ENCODE measurements at places on chromosomes 13 and 19.
A peak's percentile ranks its signal among the peaks of the same experiment; 100 is the strongest.

DNA sequence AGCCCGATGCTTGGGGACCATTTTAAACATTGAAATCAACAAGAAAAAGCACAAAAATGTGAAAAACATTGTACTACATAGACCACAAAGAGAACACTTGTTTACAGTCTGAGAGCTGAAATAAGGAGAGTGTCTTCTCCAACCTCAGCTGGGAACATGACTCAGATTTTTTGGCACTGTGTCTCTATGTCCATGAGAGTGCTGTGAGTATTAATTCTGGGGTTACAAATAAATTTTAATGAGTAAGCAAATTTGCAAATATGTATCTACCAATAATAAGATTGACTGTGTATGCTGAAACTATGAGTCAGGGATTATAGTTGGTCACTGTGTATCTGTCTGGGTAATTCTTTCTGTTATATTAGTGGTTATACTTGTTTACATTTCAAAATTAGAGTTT is 174.0 kb downstream of the DCT start:
- DNase-seq, result peak; percentile 84

GRCh38 chr19:8151767-8152035 is 2.3 kb upstream of the FBN3 start:
- DNase-seq, result no peak

GRCh38 chr13:46178143-46178542 is 3.8 kb downstream of the LCP1 start:
- no peak for DNase-seq

DNA sequence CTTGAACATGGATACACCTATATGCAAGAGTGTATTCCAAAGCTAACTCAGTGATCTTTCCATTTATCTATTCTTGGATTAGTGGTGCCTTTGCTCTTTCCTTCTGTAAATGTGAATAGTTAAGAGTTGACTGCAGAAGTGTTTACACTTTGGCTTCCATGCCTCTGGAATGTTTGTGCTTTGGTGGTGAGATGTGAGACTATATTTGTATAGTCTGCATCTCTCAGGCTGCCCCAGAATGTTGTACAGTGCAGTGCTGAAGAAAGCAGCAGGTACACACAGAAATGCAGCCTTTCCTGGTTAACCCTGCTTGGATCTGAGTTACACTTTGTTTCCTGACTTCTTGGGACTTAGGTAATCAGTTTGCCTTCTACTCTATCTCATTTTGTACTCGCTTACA is 90.2 kb downstream of the DNAJC15 start:
- no peak for DNase-seq

- DNase-seq, result no peak
These were observed 520.1 kb upstream of the PCDH20 start for GRCh38 chr13:61935710-61936109.

DNA sequence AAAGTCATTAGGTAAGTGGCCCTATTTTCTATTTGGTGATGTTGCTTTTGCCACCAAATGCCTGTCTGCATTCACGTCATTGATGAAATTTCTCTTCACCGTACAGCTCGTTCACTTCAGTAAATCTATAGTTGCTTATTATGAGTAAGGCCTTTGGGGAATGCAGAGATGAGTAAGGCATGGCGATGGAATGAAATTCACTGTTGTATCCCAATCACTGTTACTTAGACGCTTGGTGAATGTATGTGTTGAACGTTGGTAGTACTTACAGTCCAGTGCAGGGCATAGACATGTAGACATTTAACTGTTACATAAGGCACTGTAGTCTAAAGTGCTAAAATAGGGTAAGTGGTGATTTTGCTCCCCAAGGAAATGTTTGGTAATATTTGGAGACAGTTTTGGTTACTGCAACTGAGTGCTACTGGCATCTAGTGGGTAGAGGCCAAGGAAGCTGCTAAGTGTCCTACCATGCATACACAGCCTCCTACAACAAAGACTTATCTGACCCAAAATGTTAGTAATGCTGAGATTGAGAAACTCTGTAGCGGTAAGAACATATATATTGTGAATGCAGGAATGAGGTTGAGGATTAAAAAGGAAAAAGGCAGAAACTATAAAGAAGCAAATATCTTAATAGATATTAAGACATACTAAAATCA is 5.8 kb downstream of the AKAP11 start:
- peak; percentile 48 for DNase-seq

DNA sequence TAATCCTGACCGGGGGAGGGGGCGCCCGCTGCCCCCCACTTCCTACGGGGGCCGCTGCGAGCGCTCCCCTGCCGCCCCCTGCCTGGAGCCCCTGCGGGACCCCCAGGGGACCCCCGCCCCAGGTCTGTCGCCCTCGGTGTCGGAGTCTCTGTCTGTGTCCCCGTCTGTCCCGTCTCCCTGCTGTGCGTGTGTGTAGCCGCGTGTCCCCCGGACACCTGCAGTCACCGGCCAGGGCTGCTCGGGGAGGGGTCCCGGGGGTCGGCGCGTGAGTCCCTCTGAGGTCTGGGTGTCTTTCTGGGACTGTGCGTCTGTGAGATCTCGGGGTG is 7.7 kb upstream of the NFIC start:
- DNase-seq, result no peak

GRCh38 chr19:52778811-52779210 is 7.8 kb downstream of the ZNF600 start:
- no peak for DNase-seq

GRCh38 chr13:93927431-93927830 is 552.1 kb downstream of the DCT start:
- peak; percentile 42 for DNase-seq

GRCh38 chr13:101258071-101258470 is 158.2 kb downstream of the NALCN start:
- peak; percentile 89 for DNase-seq

- DNase-seq, result no peak
These were observed 33.3 kb downstream of the NAA16 start for GRCh38 chr13:41344358-41344757.

- DNase-seq, result peak; percentile 88
These were observed 33.4 kb downstream of the ZNF45 start for GRCh38 chr19:43901395-43902390.

- DNase-seq, result no peak
These were observed 20.9 kb upstream of the ATP11A start for GRCh38 chr13:112668924-112669323.

GRCh38 chr13:90591927-90592268 is 755.6 kb upstream of the MIR17HG start:
- DNase-seq, result no peak

DNA sequence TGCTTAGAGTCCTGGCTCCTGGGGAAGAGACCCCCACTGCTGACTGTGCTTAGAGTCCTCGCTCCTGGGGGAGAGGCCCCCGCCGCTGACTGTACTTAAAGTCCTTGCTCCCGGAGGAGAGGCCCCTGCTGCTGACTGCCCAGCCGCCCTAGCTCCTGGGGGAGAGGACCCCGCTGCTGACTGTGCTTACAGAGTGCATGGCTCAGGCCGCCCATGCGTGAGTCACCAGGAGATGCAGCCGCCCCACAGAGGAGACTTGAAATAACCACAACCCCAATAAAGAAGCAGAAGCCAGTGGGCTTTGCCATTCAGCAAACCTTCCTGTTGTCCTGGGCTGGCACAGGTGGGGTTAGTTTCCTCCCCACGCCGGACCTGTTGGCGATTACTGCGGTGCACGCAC is 79.2 kb upstream of the C13orf46 start:
- peak; percentile 71 for DNase-seq

DNA sequence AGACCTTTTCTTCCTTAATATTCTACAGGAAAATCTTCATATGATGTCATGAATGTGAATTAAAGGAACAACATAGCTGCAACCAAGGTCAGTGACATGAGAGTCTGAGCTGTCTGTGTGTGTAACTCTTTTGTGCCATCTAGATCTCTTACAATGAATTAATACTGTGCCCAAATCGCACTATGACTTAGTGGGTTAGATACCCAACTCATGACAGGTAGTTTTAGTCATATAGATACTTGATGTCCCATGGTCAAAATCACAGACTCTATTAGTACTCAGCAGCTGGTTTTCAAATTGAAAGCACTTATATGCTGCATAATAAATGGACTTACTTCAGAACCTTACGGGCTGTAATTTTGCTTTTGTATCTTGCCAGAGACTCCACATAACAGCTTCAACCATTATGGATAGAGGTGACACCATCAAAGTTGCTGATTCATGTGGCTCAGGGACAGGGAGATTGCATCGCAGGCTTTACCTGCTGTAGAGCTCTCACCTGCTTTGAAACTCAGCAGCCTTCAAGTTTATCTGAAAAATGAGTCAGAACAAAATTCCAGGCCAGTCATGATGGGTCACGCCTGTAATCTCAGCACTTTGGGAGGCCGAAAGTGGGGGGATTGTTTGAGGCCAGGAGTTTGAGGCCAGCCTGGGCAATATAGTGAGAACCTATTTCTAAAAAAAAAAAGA is 12.3 kb upstream of the ZNF283 start:
- no peak for DNase-seq

DNA sequence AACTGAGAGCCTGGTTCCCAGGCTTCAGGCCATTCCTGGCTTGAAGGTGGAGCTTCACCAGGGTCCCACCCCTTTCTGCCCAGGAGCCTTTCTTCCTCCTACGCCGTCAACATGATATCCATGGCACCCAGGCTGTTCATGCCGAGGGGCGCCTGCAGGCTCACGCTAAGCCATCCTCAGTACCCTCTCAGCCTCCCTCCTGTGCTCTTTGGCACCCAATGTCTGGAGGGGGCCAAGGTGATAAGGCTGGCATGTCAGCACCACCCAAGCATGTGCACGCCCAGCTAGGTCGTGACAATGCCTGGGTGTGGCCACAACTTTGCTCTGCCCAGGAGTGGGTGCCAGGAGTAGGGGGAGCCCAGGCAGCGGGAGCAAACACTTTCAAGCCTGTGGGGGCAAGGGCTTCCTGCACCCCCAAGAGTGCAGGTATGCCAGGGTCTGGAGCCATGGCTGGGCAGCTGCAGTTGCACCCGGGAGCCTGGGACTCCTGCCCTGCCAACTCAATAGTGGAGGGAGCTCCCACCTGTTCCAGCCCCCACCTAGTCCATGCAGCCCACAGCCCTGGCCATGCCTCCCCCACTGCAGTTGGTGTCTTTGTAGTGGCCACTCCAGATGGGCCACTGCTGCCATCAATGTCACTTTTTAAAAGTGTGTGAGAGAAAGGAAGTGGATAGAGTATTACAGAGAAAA is 219.9 kb downstream of the MAB21L1 start:
- no peak for DNase-seq

- no peak for DNase-seq
These were observed 425.1 kb downstream of the TSHZ3 start for GRCh38 chr19:30924069-30924636.

DNA sequence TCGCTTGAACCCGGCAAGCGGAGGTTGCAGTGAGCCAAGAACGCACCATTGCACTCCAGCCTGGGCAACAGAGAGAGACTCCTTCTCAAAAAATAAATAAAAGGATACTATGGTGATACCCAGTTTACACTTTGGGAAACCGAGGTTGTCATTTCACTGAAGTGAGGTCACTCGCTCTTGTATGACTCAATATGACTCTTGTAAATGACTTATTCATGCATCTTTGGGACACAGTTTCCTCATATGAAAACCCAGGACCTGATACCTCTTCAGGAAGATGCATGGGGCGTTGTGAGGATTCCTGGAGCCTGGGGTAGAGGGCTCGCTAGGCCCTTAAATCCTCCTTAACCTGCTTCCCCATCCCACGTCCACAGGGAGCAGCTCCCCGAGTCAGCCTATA is 4.5 kb downstream of the PSMD8 start:
- no peak for DNase-seq

- DNase-seq, result peak; percentile 30
These were observed 25.8 kb upstream of the MAP3K10 start for GRCh38 chr19:40165362-40165937.

- no peak for DNase-seq
These were observed 2.0 kb downstream of the CACNG6 start for GRCh38 chr19:53993448-53993847.

DNA sequence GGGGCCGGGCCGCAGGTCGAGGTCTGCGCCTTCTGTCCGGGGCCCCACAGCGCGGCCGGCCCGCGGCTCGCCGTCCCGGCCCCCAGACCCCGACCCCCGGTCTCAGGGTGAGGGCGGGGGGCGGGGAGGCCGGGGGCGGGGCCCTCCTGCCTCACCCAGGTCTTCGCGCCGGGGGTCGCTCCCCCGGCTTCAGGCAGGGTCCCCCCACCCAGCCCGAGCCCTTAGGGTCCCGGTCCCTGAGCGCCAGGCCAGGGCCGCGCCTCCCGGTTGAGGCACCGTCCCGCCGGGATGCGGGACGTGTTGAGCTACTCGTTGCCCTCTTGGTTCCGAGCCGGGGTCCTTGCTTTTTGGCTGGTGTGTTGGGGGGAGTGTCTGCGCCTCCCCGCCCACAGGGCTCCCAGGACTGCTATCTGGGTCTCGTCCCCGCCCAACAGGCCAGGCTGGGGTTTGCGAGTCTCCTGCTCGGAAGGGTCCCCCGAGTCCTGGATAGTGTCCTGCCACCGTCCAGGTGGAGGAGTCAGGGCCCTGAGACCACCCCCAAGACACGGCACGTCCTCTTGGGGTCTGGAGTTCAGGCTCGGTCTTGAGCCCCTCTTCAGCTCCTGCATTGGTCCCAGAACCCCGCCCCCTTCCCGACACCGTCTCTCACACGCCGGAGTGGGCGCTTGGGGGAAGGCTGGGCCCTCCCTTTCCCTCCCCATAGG is 452 bp downstream of the PIAS4 start:
- DNase-seq, result no peak

DNA sequence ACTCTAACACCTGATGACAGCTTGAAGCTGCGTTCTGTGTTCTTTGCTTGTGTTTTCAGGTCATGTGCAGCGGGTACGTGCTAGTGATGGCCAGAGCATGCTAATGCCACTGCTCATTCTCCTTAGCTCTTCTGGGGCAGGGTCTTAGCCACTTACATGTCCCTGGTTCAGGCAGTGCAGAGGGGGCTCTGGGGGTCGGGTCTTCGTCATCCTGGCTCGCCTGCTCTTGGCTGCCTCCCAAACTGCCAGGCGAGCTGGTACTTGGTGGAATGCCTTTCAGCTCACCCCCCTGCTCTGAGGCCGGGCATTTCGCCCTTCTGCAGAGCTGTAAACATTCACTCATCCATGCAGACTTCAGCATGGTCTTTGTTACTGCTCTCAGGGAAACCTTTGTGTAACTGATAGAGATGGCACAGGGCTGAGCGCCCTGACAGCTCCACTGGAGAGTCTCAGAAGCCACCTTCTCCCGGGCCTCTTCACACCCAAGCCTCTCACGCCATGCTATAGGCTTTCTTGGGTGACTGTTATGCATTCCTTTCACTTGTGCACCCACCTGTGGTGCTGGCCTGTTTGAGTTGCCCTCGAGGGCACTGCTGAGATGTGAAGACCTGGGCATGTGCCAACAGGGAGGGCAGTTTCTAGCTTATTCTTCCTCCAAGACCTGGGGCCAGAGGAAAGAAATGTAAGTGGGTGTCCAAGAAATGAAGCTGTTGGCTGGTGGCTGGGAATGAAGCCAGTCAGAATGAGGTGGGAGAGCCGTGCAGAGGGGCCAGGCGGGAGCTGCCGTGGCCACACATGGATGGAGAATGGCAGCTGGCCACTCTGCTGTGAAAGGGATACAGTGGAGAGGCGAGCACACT is 24.4 kb downstream of the FAM124A start:
- DNase-seq, result no peak

DNA sequence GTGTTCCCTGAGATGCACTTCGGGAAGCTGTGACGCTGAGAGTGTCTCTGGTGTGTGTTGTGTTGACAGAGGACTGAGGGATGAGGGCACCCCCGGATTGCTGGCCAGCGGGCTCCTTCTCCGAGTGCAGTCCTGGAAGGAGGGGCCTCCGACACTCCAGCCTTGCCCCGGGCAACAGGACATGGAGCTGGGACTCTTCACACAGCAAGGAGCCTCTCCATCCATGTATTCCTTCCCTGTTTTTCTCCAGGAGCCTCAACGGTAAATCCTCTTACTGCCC is 61.3 kb downstream of the SOX1 start:
- no peak for DNase-seq

Data from fibroblast of upper back skin (primary cell).